ENCODE measurements at places on chromosomes 3 and 15. TPM values are rescaled to one million over a fixed set of nuclear protein-coding genes. Genes with fewer than 3 reads are reported as not detected.

GRCh38 chr3:181839039-181839915, 127.6 kb downstream of the SOX2 start:
- DNase-seq, result no peak

DNA sequence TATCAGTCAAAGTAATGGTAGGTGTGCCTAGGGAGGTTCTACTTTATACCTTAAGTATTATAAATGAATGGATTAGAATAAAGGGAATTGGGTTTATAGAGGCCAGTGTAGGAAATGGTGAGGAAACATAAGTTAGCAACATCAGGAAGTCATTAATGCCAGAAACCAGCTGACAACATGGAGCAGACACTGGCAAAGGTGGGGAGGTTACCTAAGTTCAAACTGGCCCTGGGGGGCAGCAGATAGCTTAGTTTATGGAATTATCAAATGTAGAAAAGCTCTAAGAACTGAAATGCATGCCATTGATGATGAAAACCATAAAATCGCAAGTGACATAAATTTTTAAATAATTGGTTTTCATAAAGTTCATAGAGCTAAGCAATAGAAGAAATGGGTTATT, 498.6 kb downstream of the NAALADL2 start:
- no peak for DNase-seq

DNA sequence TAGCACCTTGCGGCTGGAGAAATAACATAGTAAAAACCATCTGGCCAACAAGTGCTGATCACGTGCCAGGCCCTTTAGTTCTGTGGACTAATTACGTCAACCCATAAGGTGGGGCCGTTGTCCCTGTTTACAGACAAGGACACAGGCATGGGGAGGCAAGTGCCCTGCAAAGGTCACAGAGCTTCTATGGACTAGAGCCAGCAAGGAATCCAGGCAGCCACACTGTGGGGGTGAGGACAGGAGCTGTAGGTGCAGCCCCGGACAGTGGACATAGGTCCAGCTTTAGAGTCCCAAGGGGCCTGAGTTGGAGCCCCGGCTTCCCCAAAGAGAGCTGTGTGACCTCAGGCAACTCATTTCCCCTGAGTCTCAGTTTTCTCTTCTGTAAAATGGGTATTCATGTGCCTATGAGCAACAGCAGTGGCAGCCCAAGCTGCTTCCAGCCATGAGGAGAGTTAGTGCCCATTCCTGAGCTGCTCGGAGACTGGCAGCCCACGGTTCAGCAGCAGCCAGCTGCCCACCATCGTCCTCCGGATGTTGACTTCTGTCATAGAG, 13.9 kb downstream of the CHST13 start:
- peak; percentile 57 for DNase-seq

DNA sequence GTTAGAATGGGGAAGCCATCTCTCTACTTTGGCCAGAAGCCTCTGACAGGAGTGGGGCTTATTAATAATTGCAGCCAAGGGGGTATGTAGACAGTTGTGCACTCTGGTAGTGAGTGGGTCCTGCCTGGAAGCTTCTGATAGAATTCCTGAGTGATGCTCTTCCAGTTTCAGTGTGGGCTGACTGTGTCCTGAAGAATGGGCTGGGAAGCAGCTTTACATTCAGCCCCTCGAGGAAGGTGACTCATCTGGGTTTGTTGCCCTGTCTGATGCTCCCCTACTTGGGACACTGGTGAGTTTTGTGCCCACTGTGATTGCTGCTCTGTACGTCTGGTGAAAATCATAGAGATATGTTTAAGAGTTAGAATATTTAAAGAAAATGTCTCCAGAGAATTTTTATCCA, 444.7 kb upstream of the RBMS3 start:
- DNase-seq, result no peak

The SPSB4 gene
- total RNA-seq, result 3.1 TPM

The KIF7 gene
- total RNA-seq, result 15.3 TPM

The PCCB gene
- 23.7 TPM for total RNA-seq

The POPDC2 gene
- 8.5 TPM for total RNA-seq

Data from posterior vena cava (tissue), 2 donors.